GM12878 (cell line): ENCODE measurements at places on chromosomes 6 and 20. TPM values are rescaled to one million over a fixed set of nuclear protein-coding genes. Genes with fewer than 3 reads are reported as not detected.

Gene TPX2
- total RNA-seq, result 101 and 104 TPM in 2 replicates

DNA sequence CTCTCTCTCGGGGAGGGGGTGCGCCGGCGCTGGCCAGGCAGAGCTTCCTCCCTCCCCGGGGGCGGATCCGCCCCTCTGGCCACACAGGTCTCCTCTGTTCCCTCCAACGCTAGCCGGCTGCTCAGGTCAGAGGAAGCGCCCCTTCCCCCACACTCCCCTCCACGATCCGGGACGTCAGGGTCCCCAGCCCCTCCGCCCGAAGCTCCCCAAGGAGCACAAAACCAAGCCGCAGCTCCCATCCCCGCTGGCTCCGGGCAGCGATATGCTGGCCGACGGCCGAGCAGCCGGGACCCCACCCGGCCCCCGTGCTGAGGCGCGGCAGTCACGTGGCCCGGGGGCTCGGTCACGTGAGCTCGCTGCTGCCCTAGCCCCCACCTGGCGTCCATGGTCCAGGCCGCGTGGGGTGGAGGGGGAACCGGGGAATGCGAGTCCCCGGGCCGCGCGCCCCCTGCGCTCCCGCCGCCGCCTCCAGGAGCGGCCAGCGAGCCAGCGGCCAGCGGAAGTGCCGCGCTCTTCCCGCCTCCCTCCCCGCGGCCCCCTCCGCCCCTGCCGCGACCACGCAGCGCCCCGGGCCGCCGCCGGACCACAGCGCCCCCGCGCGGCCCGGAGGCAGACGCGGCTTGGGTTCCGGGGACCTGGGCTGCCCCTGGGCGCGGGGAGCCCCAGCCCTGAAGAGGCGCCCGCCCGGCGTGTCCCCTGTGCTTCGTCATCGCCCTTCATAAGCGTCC lies at the start of gene SLC35B2:
TSS of gene SLC35B2 (minus strand) at position 504 of the 728 bp plus-strand sequence. CDS start at position 386, 118 bp downstream.
- DNase-seq, result no peak

GRCh38 chr20:23152308-23152892 lies 66.3 kb upstream of the CD93 start:
- no peak for DNase-seq

DNA sequence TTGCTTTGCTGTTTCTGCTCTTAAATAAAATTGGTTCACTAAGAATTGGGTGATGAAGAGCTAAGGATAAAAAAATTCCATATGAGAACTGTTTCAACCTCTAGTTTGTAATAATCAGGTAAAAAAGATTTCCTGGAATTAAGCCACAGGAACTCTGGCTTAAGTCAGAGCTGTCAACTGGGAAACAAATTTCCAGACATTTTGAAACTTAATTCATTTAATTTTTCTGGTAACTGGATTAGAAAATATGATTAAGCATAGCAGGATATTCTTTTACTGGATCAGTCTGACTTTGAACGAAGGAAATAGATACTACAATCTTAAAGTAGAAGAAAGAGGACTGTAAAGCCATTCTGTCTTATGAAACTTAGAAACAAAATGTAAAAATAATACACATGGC lies 1.3 kb upstream of the VIP start:
- DNase-seq, result no peak

Gene IP6K3
- total RNA-seq, result not detected in 2 replicates

Gene TIAM2
- 2.5 TPM in 2 replicates for total RNA-seq

Gene HLA-DMB
- 106 and 114 TPM in 2 replicates for total RNA-seq
